ENCODE measurements at places on chromosomes 5 and 9.

- no peak for DNase-seq
These were observed 108.5 kb downstream of the RASGRF2 start for GRCh38 chr5:81068635-81069034.

- DNase-seq = peak; percentile 44
These were observed 272.8 kb downstream of the DENND1A start for GRCh38 chr9:123657099-123657498.

DNA sequence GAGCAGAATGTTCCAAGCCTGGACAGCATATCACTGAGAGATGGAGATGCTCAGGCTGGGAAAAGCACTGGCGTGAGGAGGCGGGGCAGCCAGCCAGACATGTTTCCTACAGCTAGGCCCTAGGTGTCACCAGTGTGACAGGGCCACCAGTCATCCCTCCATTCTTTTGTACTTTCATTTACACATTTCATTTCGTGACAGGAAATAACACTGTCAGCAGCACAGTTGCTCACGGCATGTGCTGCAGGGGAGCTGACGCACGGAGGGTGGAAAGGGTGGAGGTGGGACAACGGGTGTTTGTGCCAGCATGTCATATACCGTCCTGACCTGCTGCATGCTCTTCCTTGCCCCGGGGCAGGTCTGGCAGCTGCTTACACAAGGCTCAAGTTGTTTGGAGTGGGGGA, 14.8 kb upstream of the CEMIP2 start:
- no peak for DNase-seq

DNA sequence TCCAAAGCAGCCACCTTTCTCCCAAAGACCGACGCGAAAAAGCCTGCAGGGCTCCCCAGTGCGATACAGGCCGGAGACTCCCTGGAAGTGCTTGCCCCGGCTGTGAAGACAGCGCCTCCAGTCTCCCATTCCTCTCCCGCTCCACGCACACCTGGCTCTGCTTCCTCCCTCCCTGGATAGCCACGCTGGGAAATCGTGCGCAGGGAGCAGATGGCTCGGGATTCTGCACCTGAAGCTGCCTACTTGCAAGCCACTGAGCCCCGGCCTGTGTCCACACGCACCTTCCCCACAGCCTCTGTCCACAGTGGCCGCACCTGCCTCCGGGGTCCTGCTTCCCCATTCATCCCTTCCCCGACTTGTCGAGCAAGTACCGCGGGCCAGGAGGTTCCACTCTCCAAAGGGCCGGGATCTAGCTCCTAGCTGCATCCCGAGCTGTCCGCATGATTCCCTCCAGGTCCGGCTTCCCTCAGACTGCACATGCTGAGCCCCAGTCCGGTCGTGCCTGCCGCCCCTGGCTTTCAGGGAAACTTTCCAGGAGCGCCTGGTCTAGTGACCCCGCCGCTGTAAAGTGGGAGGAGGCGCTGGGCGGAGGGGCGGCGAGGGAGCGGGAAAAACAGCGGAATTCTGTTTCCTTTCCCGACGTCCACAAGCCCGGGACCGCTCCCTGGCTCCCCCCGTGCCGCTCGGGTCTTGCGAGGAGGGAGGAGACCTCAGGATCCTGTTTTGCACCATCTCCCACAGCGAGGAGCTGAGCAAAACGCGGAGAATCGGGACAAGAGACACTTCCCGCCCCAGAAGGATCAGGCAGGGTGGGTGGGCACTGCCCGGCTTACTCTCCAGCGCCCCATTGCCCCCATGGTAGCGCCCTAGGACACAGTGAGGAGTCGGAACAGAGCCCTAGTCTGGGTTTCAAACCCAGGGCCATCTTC, 2.0 kb downstream of the SEMA6A start:
- DNase-seq = peak; percentile 48

DNA sequence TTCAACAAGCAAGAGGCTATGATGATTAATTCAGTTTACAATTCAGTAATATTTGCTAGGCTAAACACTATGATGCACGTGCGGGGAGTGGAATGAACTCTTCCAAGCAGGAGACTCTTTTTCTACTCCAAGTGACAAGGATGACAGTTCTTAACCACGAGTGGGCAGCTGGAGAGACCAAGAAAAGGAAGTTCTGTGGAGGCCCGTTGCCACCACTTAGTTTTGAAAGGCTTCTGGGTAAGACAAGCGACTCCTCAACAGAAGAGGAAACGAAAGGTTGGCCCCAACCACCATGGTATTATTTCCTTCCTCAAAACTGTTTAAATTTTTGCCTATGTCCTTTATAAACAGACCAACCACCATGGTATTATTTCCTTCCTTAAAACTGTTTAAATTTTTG, 2.8 kb downstream of the DCAF12 start:
- DNase-seq = no peak

DNA sequence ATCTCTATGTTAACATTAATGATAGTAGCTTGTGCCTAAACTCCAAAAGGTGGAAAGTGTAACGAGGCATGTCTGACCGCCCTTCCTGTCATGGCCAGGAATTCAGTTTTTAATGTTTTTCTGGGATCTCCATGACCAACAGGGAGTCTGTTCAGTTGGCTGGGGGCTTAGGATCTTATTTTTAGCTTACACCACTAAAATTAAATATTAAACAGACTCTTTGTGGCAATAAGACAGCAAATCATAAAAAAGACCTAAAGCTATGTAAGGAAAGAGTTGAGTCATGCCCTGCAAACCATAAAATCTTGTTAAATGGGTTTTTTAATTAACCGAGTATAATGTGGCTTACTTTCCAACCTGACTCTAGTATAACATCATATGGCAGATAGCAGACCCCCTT, 247.8 kb downstream of the DIRAS2 start:
- no peak for DNase-seq

DNA sequence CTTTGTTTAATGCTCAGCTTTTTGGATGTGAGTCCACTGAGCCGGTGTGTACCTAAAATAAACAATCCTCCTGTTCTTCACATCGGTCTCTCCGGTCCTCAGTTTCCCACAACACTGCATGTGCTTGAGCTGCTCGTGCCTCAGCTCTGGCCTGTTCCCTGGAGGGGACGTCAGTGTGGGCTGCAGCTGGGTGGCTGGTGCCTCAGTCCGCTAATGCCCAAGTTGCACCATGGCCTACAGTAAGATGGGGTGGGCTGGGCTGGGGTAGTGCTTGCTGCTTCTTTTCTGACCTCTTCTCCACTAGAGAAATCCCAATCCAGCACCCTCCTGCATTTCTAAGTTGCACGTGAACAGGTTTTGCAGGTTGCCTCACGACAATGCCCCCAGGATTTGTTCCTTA, 595 bp upstream of the BTNL9 start:
- DNase-seq = no peak

GRCh38 chr5:128397876-128398275, 140.2 kb downstream of the FBN2 start:
- no peak for DNase-seq

GRCh38 chr9:79551586-79551985, 20.2 kb upstream of the TLE4 start:
- DNase-seq = no peak

- no peak for DNase-seq
These were observed 106.5 kb downstream of the ANKRD55 start for GRCh38 chr5:56126487-56127179.

GRCh38 chr5:18749763-18750162, 1115.5 kb downstream of the TAF11L14 start:
- DNase-seq = no peak

DNA sequence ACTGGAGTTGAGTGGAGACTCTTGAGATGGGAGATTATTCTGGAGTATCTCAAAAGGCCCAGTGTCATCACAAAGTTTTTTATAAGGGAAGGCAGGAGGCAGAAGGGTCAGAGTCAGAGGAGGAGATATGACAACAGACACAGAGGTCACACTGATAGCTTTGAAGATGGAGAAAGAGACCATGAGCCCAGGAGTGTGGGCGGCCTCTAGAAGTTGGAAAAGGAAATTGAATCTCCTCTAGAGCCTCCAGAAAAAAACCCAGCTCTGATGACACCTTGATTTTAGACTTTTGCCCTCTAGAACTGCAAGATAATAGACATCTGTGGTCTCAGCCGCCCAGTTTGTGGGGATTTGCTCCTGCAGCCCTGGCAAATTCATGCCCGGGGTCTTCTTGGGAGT, 64.8 kb upstream of the SPTLC1 start:
- no peak for DNase-seq

- DNase-seq = no peak
These were observed 56.8 kb upstream of the CPEB4 start for GRCh38 chr5:173831196-173831914.

- no peak for DNase-seq
These were observed 143.4 kb downstream of the PALM2AKAP2 start for GRCh38 chr9:109923471-109923760.

- DNase-seq = no peak
These were observed 103.6 kb downstream of the PIK3R1 start for GRCh38 chr5:68318955-68319705.

GRCh38 chr5:85132269-85132668, 747.6 kb upstream of the EDIL3 start:
- no peak for DNase-seq

GRCh38 chr5:138471052-138471361, 5.7 kb downstream of the EGR1 start:
- DNase-seq = no peak

GRCh38 chr5:34034534-34035327, 8.3 kb downstream of the C1QTNF3 start:
- DNase-seq = no peak

GRCh38 chr5:1090538-1090937, 21.3 kb downstream of the SLC12A7 start:
- no peak for DNase-seq

GRCh38 chr9:79189511-79189924, 382.2 kb upstream of the TLE4 start:
- DNase-seq = no peak

- no peak for DNase-seq
These were observed 19.5 kb downstream of the XRCC4 start for GRCh38 chr5:83096660-83097339.

GRCh38 chr9:24932785-24933184, 387.1 kb upstream of the IZUMO3 start:
- DNase-seq = no peak

GRCh38 chr9:83036043-83036442, 26.9 kb downstream of the RASEF start:
- DNase-seq = no peak

GRCh38 chr5:151820903-151821302, 49.1 kb downstream of the G3BP1 start:
- DNase-seq = no peak

GRCh38 chr9:88791105-88791805, 200.0 kb upstream of the S1PR3 start:
- DNase-seq = no peak

DNA sequence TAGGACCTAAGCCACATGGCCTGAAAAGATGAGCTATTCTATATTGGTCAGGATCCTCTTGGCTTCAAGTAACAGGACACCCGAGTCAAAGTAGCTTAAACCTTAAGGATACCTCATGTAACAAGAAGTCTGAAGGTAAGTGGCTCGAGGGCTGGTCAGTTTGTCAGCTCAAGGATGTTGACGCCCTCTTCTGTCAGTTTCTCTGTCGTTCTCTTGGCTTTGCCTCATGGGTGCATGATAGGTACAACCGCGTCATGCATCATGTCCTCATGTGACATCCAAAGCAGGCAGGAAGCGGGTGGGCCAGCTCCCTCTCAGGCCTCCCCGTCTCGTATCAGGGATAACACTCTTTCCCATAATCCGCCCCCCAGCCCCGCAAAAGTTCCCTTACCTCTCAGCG, 22.1 kb upstream of the TCERG1 start:
- no peak for DNase-seq

- no peak for DNase-seq
These were observed 2.6 kb downstream of the VLDLR start for GRCh38 chr9:2624051-2624682.

GRCh38 chr9:115378241-115378640, 260.3 kb upstream of the TNC start:
- DNase-seq = no peak

- no peak for DNase-seq
These were observed 20.9 kb upstream of the GZMA start for GRCh38 chr5:55081541-55081940.

DNA sequence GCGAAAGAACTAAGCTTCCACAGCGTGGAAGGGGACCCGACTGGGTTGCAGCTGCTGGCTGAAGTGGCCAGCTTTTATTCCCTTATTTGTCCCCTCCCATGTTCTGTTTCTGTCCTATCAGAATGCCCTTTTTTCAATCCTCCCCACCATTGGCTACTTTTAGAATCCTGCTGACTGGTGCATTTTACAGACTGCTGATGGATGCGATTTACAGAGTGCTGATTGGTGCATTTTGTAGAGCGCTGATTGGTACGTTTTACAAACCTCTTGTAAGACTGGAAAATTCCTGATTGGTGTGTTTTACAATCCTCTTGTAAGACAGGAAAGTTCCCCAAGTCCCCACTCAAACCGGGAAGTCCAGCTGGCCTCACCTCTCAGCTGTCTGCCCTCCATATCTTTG, 50.7 kb downstream of the KLF9 start:
- DNase-seq = no peak

DNA sequence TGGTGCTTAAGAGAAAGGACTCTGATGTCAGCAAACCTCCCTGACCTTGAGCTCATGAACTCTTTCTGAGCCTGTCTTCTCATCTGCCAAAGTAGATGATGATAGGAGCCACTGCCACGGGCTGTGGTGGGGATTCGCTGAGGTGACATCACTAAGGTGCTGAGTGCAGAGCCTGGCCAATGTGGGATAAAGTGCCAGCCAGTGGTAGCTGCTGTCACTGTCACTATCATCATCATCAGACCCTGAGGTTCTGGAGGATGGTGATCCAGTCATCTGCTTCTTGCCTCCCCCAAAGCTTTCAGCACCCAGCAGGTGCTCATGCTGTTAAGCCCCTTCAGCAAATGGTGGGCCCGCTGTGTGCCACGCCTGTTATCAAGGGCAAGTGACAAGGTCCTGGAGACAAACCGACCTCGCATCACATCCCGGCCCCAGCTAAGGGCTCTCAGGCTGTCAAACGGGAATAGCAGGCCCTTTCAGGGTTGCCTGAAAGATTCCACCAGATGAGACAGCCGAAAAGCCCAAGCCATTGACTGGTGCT, 6.4 kb downstream of the FPGS start:
- no peak for DNase-seq

DNA sequence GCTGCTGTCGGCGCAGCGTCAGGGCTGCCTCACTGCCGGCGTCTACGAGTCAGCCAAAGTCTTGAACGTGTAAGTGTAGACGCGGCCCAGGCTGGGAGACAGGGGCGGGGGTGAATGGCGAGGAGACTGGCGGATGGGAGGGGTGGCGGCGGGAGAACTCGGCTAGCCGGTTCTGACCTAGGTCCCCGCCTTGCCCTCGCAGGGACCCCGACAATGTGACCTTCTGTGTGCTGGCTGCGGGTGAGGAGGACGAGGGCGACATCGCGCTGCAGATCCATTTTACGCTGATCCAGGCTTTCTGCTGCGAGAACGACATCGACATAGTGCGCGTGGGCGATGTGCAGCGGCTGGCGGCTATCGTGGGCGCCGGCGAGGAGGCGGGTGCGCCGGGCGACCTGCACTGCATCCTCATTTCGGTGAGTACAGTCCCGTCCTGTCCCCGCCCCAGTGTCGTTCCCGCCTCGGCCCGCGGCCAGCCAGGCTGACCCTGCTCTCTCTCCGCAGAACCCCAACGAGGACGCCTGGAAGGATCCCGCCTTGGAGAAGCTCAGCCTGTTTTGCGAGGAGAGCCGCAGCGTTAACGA, 745 bp downstream of the GADD45G start:
- DNase-seq = no peak

All from NCI-H2171 (cell line).